ENCODE measurements at places on chromosomes 11 and 22. TPM values are rescaled to one million over a fixed set of nuclear protein-coding genes. Genes with fewer than 3 reads are reported as not detected.

Gene USP2
- 1.9 TPM for total RNA-seq

Gene TSKU
- 20.8 TPM for total RNA-seq

Gene HSPB2
- total RNA-seq, result 0.83 TPM

Gene EMID1
- total RNA-seq, result 2.1 TPM

Gene TH
- not detected for total RNA-seq

Gene DEFB131B
- not detected for total RNA-seq

Gene PGA4
- total RNA-seq, result not detected

Gene B4GALNT4
- total RNA-seq, result 2.0 TPM

GRCh38 chr11:132691848-132692550 is 840.3 kb downstream of the OPCML start:
- DNase-seq, result no peak

DNA sequence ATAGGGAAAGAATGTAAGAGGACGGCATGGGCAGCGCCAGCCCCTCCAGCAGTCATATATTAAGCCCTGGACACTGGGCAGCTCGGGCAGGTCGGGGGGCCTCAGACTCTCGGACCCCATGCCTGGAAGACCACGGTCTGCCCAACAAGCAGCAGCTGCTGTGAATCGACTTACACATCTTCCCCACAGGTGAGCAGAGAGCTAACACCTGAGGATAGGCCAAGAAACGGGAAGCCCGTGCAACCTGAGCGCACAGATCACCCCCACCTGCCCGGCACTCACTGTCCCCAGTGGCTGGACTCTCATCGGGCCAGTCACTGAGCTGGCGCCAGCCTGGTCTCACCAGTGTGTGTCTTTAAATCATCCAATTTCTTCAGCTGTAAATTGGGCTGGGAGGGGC is 4.7 kb upstream of the TCF20 start:
- peak; percentile 53 for DNase-seq

DNA sequence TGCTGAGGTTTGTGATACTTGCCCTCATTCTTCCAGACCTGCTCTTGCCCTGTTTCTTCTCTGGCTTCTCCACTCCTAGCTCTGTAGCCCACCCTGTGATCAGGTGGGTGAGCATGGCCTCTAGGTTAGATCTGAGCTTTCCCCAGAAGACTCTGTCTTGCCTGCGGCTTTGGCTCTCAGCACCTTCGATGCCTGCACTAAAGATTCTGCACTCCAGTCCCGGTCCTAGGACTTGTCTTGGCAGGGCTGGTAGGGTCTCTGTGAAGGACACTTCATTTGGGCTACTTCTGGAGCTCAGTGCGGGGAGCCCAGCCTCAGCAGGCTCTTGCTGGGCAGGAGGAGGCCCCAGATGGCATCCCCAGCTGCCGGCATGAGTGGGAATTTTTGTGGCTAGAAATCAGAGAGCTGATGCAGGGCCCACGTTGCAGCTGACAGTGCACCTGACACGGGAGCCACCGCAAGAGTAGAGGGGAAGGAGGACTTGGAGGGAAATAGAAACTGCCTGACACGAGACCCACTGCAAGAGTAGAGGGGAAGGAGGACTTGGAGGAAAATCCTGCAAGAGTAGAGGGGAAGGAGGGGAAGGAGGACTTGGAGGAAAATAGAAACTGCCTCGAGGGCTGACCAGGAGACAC is 226.9 kb upstream of the B3GAT1 start:
- DNase-seq, result no peak

GRCh38 chr11:62832336-62833234 is at the start of gene TEX54:
Gene TEX54 (minus strand): TSS chr11:62832841.
- DNase-seq, result peak; percentile 75

GRCh38 chr22:26553056-26553752 is 36.7 kb downstream of the TPST2 start:
- no peak for DNase-seq

GRCh38 chr11:2378527-2379210 is 1.6 kb downstream of the CD81 start:
- DNase-seq, result peak; percentile 88

DNA sequence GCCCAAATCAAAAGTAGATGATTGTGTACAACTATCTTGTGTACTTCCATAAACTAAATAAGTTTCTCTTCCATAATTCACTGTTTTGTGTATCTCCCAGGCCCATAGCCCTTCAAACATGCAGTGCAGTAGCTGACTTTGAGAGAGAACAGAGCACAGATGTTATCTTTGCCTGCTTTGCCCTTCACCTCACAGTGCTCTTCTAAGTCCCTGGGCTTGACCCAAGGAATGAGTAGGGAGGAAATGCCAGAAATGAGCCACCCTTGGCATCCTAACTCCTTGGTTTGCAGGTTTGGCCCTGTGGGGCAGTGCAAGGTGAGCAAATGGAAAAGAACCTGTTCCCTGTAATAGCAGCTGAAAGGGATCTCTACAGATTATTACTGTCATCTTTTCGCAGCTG is 79.2 kb downstream of the STIM1 start:
- no peak for DNase-seq

GRCh38 chr22:35400501-35400790 is 506 bp downstream of the MCM5 start:
- no peak for DNase-seq

- peak; percentile 51 for DNase-seq
Measured at GRCh38 chr22:47114813-47115517, 352.5 kb downstream of the TBC1D22A start.

DNA sequence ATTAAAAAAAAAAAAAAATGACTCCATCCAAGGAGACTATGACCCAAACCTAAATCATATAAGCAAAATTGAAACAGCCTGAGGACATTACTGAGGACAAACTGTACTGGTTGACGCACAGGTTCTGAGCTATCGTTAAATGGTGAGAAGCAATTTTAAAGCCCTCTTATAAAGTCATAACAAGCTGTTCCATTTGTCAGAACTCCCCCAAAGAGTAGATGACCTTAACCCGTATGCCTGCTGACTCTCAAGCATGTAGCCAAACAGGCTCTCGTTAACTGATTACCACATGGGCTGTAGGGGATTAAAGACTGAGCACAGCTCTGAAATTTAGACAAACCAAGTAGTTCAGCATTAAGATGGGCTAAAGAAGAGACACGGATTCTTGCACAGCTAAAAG is 2.2 kb downstream of the CRYAB start:
- no peak for DNase-seq

DNA sequence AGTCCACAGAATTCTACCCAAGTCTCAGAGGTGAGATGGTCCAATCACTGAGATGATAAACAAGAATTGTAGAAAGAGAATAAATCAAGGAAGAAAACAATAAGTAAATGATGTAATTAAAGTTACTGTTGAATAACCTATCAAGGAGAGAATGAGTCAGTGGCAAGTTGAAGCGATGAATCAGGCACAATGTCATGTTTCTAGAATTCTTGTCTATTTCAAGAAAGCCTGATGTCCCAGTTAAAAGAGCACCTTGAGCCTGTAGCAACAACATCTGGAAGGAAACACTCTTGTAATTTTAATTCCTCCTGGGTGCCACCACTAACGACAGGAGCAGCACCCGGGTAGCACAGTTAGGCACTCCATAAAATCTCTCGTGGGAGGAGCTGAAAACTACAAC is 67.9 kb upstream of the SLC35C1 start:
- DNase-seq, result no peak

GRCh38 chr11:109972939-109973338 is 120.3 kb upstream of the ZC3H12C start:
- no peak for DNase-seq

GRCh38 chr22:44180706-44181032 is at the start of gene PARVG:
Gene PARVG (plus strand): TSS chr22:44180925. CDS start chr22:44183330, 2,405 bp downstream.
- DNase-seq, result no peak

GRCh38 chr11:1197431-1197885 is 25.4 kb upstream of the MUC5B start:
- peak; percentile 48 for DNase-seq

DNA sequence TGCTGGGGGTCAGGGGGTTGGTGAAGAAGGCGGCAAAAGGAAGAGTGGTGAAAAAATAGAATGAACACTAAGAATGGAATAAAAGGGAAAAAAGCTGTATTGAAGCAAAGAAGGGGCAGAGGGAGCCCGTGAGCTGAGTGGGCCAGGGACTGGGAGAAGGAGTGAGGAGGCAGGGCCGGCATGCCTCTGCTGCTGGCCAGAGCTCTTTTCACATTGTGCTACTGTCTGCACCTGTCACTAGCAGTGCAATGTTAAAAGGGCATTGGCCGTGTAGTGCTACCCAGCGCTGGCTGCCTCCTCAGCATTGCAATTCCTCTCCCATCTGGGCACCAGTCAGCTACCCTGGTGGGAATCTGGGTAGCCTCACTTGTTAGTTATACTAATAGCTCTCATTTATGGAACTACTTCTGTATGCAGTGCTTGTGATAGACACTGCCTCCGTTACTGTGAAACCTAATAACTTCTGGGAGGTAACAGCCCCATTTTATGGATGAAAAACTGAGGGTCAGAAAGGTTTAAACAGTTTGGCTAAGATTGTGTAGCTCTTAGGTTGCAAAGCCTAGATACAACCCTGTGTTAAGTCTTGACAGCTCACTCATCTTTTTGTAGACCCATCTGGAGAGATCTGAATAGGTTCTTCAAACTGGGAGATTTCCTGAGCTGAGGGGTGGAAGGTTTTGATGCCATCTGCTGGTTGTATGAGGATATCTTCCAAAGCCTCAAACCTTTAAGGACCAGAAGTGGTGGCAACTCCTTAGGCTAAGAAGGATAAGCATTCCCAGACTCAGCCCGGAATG is 8.5 kb downstream of the YPEL4 start:
- DNase-seq, result peak; percentile 68

GRCh38 chr11:65780770-65781151 is at the start of gene AP5B1:
Gene AP5B1 (minus strand): TSS chr11:65780976. CDS start chr11:65780591, 385 bp downstream.
- DNase-seq, result peak; percentile 76

DNA sequence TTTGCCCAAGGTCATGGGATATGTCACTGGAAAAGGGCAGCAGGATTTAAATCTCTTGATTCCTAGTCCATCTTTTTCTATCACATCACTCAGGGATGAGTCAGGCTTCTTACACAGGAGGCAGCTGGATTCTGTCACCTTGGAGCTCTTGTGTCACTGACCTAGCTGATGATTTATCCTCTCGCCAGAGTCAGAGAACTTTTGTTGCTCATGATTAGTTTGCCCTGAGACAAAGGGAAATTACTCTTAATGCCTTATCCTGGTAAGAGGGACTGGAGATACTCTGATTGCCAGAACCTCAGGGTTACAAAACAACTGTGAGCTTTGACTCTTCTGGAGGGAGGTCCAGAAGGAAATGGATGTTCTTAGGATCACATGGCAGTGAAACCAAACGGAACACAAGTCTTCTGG is 10.1 kb downstream of the COA4 start:
- DNase-seq, result peak; percentile 89

DNA sequence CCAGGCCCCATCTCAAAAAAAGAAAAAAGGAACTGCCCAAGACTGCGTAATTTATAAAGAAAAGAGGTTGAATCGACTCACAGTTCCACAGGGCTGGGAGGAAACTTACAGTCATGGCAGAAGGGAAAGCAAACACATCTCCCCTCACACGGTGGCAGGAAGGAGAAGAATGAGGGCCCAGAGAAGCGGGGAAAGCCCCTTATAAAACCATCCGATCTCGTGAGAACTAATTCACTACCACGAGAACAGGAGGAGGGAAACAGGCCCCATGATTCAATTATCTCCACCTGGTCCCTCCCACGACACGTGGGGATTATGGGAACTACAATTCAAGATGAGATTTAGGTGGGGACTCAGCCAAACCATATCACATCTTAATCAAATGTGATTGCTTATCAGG is 82.2 kb downstream of the BUD13 start:
- DNase-seq, result peak; percentile 15

DNA sequence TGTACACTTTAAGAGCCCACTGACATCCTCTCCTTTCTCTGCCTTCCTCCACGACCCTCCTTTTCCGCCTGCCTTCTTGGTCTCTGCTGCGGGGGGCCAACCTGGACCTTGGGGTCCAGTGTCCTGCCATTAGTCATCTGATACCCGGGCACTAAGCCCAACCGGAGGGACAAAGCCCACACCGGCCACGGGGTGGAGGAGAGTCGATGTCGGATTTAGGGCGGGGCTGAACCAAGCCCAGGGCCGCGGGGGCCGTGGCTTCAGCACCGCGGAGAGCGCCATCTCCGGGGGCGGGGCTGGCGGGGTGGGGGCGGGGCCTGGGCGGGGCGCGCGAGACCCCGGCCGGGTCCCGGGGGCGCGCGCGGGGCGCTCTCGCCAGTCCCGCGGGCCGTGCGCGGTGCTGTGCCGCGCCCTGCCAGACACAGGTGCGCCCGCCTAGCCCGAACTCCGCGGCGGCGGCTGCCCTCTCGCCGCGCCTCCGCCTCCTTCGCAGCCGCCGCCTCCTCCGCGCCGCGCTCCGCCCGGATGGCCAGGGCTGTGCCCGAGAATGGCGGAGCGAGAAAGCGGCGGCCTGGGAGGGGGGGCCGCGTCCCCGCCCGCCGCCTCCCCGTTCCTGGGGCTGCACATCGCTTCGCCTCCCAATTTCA is at the start of gene MAPK8IP1:
Gene MAPK8IP1, plus strand, starts transcription at position 378 of the 647 bp plus-strand sequence. Its CDS starts 170 bp downstream, at position 548.
- no peak for DNase-seq

DNA sequence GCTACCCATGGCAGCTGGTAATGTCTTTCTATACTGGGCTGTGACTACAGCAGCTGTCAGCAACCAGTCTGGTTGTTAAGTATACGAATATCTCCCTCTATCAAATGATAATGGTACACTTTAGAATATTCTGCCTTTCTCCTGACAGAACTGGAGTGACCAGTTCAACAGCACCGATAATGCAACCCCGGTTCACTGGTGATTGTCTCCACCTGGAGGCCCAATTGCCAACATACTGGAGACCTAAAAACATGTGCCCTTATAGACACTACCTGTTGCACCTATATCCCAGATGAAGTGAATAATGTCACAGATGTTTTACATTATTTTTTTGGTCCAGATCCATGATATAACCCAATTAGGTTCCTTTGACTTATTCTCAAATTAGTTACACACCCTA is 21.1 kb downstream of the OR5P2 start:
- no peak for DNase-seq

DNA sequence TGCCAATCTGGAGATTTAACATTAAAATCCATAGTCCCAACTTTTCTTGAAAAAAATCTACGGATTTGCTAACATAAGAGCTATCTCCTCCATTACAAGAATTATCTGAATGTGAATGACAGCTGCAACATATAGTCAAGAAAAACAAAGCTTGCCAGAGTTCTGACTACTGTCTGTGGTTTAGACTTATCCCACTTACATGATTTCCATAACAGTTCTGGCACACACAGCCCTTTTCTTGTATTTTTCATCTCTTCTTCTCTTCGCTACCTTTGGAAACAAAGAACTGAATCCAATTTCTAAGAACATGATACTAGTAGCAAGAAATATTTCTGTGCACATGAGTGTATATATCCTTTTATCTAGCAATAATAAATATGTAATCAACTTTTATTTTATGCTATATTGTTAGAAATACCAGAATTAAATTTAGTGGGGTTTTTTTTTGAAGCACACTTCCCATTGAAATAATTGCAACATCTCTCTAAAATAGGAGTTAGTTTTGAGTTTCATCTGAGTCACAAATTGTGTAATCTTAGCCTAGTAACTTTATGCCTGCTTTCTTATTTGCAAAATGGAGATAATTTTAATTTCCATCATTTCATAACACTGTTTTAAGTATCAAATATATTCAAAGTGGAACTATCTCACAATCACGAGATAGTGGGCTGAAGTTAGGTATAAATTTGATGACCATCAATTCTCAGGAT is 1217.6 kb downstream of the JRKL start:
- DNase-seq, result no peak
